Stimulated activated CD8-positive, alpha-beta memory T cell treated with anti-CD3 and anti-CD28 coated beads, Interleukin-2, amount 100 ng/mL, for 1 hour (primary cell): ENCODE measurements at places on chromosomes 2 and 18.

DNA sequence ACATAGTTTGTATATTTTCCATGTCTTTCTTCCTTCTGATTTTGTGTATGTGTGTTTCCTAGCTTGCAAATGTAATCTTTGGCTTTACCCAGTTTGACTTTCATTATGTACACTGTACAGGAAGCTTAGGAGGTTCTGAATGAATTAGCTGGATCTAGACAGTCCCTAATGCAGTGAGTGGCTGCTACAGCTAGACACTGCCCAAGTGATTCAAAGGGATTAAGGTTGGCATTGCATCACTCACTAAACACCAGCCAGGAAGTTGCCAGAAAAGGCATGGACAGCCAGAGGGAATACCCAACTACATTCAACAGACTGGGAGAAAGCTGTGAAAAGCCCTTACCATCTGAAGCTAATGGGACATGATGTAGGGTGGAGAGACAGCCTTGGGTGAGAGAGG, 316.0 kb upstream of the MEX3C start:
- DNase-seq: no peak

DNA sequence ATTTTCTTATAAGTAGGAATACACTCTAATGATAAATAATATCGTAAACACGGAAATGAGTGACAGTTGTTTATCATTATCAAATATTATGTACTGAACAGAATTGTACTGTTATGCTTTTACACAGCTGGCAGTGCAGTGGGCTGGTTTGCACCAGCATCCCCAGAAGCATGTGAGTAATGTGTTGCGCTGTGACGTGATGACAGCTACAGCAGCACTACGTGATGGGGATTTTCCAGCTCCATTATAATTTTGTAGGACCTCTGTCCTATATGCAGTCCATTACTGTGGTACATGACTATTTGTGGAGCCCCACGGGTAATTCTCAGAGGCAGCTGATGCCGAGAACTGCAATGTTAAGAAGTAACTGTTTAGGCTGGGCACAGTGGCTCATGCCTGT, 77.3 kb upstream of the ATG16L1 start:
- DNase-seq: no peak

DNA sequence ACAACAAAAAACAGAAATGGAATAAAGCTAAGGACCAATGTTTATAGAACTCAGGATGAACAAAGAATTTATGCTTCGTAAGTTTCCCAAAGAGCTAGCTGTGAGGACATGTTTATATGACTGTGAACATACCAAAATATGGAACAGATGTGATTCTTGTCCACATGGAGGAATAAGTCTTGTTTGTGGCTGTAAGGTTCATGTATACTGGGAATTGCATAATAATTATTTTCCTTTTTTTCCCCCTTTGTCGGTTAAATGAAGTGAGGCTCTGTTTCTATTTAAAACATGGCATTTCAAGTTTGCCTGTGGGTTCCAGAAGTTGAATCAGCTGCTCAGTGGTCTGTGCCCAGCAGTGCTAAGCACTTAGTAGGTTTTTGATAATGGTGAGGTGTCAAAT, 108.1 kb downstream of the FHOD3 start:
- no peak for DNase-seq

DNA sequence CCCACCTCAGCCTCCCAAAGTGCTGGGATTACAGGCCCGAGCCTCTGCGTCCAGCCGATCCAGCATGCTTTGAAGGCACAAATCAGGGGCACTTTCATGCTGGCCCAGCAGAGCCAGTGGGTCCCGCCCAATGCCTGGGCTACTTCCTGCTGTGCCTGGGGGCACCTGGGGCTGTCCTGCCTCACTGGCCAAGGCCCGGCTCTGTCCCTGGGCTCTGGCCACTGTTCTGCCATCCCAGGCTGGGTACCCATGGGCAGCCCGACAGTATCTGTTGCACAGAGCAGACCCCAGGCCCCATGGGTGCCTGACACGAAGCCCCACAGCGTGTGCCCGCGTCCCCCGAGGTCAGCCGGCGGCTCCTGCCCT, 6.8 kb upstream of the GAL3ST2 start:
- no peak for DNase-seq

DNA sequence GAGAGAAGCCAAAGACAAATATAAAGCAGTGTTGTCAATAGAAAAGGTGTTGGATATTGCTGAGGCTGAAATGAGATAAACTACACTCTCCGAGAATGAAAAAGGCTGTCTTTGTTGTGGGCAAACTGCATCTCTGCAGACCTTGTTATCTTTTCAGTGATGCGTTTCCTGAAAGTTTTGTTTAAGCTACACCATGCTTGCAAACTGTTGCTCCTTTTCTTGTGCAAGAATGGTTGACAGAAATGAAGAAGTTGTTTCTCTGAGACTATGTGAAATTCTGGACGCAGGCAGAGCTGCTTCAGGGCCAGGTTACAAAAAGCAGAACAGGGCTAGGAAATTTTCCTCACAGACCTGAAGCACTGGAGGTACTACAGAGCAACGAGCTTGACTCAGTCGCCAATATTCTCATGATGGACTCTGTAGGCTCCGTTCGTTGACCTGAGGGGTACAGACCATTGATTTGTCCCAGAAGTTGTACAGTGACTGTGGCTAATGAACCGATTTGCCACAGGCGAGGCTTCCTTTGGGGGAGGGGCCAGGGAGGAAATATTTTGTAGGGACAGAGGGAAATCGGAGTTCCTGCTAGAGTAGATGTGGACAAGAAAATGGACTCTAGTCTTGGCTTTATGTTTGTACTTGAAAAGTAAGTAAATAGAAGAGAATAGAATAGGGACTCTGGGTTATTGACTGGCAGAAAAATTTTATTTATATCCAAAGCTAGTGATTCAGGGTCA, 3.5 kb upstream of the ATL2 start:
- no peak for DNase-seq

- DNase-seq: no peak
Measured at GRCh38 chr18:44392933-44393332, 287.8 kb upstream of the SETBP1 start.

- DNase-seq: no peak
Measured at GRCh38 chr18:79496978-79497637, 101.4 kb downstream of the NFATC1 start.

DNA sequence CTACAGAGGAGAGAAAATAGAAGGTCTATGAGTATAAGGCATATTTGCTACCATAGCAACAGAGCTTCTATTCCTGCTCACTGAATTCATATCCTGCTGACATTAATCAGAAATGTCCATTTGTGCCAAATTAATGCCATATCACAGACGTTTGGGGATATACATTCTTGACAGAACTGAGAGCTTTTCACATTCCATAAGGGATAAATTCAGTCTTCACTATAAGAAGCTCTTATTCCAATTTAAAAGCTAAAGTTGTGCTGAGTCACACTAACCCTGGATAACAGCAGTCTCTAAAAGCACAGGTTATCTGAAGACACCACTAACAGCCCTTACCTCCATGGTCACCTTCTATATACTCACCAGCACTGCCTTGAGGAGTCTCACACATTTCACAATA, 178.1 kb downstream of the RAB3GAP1 start:
- no peak for DNase-seq

DNA sequence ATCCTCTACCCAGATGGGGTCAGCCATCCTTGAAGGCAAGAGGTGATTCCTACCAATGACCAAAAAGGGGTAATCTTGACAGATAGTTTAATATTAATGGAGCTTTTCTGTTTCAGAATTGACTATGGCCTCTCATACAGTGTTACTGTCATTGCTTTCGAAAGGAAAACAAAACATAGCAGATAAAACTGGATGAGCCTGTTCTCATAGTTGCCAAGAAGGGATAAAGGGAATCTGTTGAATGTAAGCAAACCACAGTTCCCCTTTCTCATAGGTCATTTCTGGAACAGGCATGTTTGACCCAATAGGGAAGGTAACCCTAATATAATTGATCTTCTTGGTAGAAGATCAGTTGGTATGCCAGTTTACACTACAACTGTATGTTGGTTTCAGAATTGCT, 1.6 kb downstream of the RAB27B start:
- no peak for DNase-seq

GRCh38 chr2:1867141-1867540, 122.8 kb upstream of the PXDN start:
- no peak for DNase-seq

DNA sequence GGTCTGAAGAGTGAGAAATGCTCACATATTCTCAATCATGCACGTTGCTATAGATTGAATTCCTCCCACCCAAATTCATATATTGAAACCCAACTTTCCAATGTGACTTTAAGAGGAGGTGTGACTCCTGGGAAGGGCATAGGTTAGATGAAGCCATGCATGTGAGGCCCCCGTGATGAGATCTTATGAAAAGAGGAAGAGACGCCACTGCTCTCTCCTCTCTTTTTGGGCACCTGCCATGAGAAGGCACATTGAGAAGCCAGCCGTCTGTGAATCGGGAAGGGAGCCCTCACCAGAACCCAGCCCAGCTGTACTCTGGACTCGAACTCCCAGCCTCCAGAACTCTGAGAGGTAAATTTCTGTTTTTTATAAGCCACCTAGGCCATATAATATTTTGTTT, 842.6 kb upstream of the SALL3 start:
- DNase-seq: no peak

- DNase-seq: no peak
Measured at GRCh38 chr18:8005870-8006569, 438.9 kb downstream of the PTPRM start.

DNA sequence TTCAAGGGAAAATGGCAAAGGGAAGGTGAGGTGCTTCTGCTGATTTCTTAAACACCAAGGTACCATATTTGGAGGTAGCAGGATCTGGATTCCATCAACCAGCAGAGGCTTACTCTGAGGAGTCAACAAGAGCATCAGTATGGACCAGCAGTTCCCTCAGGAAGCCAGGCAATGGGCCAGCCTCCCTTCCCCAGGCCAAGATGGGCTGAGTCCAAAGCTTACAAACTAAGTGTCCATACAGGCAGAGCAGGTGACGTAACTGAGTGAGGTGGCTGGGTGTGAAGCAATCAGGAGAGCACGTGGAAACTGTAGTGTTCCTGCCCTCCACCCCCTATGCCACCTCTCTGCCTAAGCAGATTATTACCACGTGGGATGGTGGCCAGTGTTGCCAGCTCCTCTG, 134.2 kb upstream of the HNRNPA3 start:
- no peak for DNase-seq

- peak; percentile 10 for DNase-seq
Measured at GRCh38 chr2:157302492-157303099, 23.0 kb downstream of the ERMN start.

- DNase-seq: no peak
Measured at GRCh38 chr2:207032490-207032889, 93.2 kb downstream of the CPO start.

- no peak for DNase-seq
Measured at GRCh38 chr2:102101849-102102635, 40.5 kb upstream of the IL1R1 start.

- no peak for DNase-seq
Measured at GRCh38 chr2:225582355-225583116, 183.0 kb downstream of the NYAP2 start.

GRCh38 chr18:24988253-24988840, 363.6 kb downstream of the ZNF521 start:
- DNase-seq: no peak

DNA sequence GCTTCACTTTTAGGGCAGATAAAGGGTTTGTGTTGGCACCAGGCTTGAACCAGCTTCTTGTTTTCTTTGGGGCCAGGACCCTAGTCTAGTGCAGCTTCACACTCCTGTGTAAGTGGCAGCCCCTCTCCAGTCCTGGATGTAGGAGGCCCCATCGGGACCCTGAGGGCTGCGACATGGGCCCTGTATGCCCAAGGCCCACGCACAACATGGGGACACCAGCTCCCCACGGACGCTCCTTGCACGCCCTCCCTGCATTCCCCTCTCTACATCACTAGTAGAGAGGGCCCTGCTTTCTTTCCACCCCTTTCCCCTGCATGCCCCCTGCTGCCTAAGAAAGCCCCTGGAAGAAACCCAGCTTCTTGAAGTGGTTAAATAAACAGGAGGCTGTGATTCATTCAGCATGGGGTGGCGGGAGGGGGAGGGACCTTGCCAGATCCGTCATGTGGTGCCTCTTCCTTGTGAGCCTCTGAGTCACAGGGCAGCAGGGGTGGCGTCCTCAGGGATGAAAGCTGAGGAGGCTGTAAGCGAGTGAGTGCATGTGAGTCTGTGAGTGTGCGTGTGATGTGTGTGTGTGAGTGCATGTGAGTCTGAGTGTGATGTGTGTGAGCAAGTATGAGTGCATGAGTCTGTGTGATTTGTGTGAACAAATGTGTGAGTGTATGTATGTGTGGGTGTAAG, 42.5 kb downstream of the COPS8 start:
- DNase-seq: peak; percentile 1

GRCh38 chr2:113886479-113887008, 3.3 kb upstream of the ACTR3 start:
- no peak for DNase-seq

DNA sequence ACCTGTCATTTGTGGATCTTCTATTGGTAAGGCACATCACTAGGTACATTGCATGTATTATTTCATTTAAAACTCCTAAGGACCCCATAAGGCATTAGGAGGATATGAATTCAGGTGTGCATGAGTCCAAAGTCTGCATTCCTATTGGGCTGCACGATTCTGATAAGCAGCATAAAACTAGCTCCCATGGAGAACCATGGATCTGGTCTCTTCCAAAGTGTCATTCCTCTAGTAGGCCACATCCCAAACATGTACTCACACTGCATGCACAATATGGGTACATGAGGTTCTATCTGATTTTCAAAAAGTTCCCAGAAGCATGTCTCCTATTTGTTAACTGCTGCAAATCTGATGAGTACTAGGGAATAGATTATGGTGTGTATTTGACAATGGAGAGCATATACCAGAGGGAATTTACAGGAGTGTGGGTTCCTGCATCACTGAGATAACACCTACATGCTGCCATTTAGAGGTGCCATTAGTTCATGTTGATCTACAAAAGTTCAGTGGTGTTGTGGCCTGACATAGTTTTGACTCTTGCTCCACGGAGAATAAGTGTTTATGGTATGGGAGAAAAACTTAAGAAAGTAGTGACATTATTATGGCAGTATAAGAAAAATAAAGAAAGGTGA, 11.3 kb downstream of the CYTIP start:
- DNase-seq: no peak

- DNase-seq: no peak
Measured at GRCh38 chr2:79512442-79513401, at the start of gene CTNNA2. Gene CTNNA2 (plus strand): TSS chr2:79513051.

DNA sequence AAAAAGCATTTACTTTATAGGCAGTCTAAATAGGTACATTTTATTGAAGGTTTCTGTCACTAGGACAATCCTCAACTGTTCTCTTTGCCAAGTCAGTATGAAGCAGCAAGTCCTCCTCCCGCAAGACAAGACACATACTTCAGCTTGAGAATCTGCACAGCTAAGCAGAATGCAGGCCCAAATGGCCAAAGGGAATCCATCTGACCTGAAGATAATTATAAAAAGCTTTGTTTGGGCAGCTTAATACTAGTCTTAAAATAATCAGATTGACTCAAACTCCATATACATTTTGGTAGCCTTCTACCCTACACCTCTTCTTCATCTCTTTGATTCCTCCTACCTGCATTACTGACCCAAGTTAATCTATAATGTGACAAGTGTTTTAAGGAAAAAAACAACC, 1.8 kb downstream of the LANCL1 start:
- no peak for DNase-seq

- no peak for DNase-seq
Measured at GRCh38 chr18:27004056-27004829, 138.7 kb upstream of the AQP4 start.
